WTC11 (cell line): ENCODE measurements at places on chromosomes 2 and 18.

DNA sequence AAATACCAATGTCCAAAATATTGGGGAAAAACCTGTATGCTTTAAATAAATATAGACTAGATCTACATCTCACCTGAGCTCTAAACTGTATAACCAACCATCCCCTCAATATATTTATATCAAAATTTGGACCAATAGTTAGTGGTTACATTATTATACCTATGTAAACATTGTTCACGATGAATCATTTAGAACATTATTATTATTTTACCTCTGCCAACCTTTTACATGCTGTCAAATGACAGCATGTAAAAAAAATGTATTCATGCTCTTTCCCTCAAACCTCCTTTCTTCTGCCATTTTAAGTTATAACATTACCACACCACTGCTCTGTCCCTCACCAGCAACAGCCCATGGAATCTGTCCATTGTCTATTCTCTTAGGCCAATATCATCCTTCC lies 9.6 kb downstream of the FTCDNL1 start:
- no peaks in the 10 kb centered on the region for H3K36me3 ChIP-seq
- H3K27ac ChIP-seq, result no peak overlapping the region
- H3K4me1 ChIP-seq, result peaks cover 33% of the 10 kb centered on the region
- peaks cover 3% of the 10 kb centered on the region; the same call in 1 of the 2 replicates for H3K27me3 ChIP-seq
- H3K4me3 ChIP-seq, result no peak overlapping the region

- no peaks in the 10 kb centered on the region for H3K27me3 ChIP-seq
- H3K36me3 ChIP-seq, result peaks cover 31% of the 10 kb centered on the region
- H3K4me1 ChIP-seq, result no peaks in the 10 kb centered on the region
- H3K27ac ChIP-seq, result no peak overlapping the region
- no peak overlapping the region for H3K4me3 ChIP-seq
- no peak for DNase-seq
These were observed 11.1 kb downstream of the RAB3GAP1 start for GRCh38 chr2:135063210-135063609.

DNA sequence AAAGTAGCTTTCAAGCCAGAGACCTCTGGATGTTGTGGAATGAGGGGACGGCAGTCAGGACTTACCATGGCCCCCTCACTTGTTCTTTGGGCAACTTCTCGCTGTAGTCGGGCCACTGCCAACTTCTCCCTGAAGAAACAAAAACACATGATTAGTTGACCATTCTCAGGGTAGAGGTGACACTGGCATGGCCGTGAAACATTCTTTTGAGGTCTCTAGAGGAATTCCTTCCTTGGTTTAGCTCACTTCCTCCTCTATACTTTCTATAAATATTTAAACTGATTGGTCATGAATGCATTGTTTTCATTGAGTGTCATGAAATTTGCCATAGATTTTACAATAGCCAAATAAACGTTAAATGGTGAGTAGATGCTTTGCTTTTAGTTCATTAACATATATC lies 354.6 kb downstream of the NCKAP5 start:
- no peak overlapping the region for H3K27ac ChIP-seq
- peaks cover 4% of the 10 kb centered on the region; the same call in 1 of the 2 replicates for H3K4me1 ChIP-seq
- peaks cover 9% of the 10 kb centered on the region for H3K36me3 ChIP-seq

GRCh38 chr2:44974064-44974715 lies 32.7 kb downstream of the SIX3 start:
- peaks cover 32% of the 10 kb centered on the region for H3K4me1 ChIP-seq
- no peak overlapping the region for H3K27ac ChIP-seq
- H3K4me3 ChIP-seq, result no peak overlapping the region
- peak; percentile 71 for DNase-seq
- H3K27me3 ChIP-seq, result peaks cover 6% of the 10 kb centered on the region; the same call in 1 of the 2 replicates

DNA sequence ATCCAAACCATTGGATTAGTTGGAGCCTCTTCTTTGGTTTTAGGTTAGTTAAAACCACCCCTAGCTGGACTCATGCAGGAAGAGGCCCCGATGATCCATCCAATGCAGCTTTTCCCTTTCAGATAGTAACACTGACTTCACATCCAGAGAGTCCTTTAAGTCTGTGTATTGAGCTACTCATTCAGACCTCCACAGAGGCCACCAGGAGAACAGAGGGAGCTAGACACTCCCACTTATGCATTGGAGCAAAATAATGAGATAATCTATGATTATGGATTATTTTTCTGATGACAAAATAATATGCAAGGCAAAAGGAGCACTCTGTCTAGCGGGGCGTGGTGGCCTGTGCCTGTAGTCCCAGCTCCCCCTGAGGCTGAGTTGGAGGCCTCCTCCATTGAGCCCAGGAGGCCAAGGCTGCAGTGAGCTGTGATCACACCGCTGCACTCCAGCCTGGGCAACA lies 1.6 kb upstream of the ROCK2 start:
- H3K27me3 ChIP-seq, result peaks cover 4% of the 10 kb centered on the region; the same call in 1 of the 2 replicates
- H3K4me1 ChIP-seq, result peaks cover 27% of the 10 kb centered on the region
- DNase-seq, result no peak
- peak overlapping the region; percentile 76 for H3K4me3 ChIP-seq

DNA sequence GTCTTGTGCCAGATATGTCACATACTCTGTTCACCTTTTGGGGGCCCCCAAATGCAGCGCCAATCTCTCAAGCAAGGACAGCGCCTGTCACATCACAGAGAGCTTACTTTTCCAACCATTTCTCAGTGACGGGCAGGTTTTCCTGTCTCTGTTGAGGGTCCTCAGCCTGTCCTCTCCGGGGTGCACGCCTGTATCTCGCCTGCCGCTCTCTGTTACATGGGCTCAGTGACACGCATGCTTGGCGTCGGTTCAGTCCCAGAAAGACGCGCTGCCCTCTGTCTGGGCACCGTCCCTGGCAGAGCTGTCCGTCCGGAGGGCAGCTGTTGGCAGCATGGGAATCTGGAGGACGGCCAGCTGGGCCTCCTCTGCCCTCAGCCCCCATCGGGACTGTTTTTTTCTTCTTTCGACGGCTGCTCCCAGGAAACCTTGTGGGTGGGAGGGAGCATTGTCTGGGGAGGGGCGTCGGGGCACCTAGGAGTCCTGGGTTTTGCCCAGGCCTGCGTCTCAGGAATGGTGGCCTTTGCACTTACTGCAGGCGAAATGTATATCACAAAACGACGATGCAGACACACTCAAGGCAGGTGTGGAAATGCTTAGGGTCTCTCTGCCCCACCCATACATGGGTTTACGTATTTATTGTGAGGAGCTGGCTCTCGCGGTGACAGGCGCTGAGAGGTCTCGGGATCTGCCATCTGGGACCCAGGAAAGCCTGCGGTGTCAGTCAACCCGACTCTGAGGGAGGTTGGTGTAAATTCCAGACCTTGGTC lies 30.9 kb downstream of the RTP5 start:
- peaks cover 34% of the 10 kb centered on the region for H3K4me1 ChIP-seq
- H3K4me3 ChIP-seq, result no peak overlapping the region
- H3K27me3 ChIP-seq, result no peaks in the 10 kb centered on the region

DNA sequence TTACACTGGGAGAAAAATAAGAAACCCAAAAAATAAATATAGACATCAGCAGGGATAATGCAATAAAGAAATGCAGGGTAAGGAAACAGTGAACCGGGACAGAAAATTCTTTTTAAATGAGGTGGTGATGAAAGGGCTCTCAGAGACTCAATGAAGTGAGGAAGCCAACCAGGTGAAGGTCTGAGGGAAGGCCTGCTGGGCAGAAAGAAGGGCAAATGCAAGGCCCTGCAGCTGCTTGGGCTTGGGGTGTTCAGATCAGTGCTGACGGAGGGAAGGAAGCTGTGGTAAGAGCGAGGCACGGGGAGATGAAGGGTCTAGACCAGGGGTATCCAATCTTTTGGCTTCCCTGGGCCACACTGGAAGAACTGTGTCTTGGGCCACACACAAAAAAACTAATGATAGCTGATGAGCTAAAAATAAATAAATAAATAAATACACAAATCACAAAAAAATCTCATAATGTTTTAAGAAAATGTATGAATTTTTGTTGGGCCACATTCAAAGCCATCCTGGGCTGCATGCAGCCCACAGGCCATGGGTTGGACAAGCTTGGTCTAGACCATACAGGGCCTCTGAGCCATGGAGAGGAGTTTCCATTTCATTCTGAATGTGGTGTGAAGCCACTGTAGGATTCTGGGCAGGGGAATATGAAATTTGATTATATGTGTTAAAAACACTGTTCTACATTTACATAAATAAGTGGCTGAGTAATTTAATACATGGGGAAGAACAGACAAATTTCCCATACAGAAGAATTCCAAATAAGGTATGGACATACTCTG lies 96.3 kb upstream of the DNMT3A start:
- no peaks in the 10 kb centered on the region for H3K27me3 ChIP-seq
- peak overlapping the region; percentile 80; the same call in 1 of the 2 replicates for H3K27ac ChIP-seq
- H3K36me3 ChIP-seq, result peaks cover 8% of the 10 kb centered on the region
- H3K4me3 ChIP-seq, result no peak overlapping the region

GRCh38 chr18:46554406-46555080 lies 102.5 kb downstream of the LOXHD1 start:
- H3K4me3 ChIP-seq, result no peak overlapping the region
- no peak overlapping the region for H3K27ac ChIP-seq
- no peaks in the 10 kb centered on the region; the same call in 1 of the 2 replicates for H3K27me3 ChIP-seq

DNA sequence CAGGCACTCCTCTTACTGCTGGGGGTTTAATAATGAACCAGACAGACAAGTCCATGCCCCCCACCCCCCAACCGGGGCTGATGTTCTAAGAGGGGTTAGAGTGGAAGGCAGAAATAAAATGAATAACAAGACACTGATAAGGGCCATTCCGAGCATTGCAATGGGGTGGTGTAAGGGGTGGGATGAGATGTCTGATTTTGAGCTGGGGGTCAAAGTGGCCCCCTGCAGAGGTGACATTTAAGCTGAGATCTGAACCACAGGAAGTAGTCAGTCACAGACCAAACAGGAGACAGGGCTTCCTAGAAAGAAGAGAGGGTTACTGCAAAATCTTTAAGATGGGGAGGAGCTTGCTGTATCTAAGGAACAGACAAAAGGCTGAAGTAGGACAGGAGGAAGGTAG lies 180.6 kb upstream of the SH3BP4 start:
- no peak overlapping the region for H3K4me3 ChIP-seq
- H3K27ac ChIP-seq, result no peak overlapping the region
- H3K27me3 ChIP-seq, result no peaks in the 10 kb centered on the region
